ENCODE measurements at places on chromosomes 16 and 17. TPM values are rescaled to one million over a fixed set of nuclear protein-coding genes. Genes with fewer than 3 reads are reported as not detected.

- DNase-seq: no peak
Observed at GRCh38 chr16:67653789-67654402, 6.2 kb downstream of the ACD start.

DNA sequence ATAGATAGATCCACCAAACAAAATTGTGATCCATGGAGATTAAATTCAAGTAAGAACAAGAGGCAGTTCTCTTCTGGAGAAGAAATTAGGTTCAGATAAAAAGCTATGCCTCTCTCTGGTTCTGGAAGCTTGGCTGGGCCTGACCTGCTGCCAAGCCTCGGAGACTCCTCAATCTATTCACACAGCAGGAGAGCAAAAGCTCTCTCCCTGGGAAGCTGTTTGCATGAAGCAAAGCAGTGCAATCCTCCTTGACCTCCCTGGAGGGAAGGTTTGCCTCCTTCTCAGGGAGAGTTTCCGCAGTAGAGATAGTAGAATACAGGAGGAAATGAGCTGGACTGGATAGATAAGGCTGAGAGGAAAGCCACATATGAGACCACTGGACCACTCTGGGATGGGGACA, 78.1 kb upstream of the GNAO1 start:
- DNase-seq: no peak

DNA sequence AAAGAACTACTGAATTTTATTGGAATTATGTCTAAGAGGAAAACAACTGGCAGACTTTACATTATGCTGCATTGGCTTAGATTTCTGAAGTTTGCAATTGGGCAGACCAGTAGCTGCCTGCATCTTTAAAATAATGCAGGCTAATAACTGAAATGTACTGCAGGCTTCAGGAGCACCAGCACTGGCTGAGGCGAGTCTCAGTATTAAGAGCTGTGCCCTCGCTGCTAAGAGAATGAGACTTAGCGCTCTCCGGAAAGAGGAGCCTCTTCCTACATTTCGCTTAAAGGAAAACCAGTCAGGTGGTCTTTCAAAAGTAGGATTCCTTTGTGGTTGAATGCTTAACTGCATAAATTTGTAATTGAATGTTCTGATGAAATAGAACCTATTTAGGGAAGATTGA, 885 bp downstream of the CNTNAP4 start:
- no peak for DNase-seq

DNA sequence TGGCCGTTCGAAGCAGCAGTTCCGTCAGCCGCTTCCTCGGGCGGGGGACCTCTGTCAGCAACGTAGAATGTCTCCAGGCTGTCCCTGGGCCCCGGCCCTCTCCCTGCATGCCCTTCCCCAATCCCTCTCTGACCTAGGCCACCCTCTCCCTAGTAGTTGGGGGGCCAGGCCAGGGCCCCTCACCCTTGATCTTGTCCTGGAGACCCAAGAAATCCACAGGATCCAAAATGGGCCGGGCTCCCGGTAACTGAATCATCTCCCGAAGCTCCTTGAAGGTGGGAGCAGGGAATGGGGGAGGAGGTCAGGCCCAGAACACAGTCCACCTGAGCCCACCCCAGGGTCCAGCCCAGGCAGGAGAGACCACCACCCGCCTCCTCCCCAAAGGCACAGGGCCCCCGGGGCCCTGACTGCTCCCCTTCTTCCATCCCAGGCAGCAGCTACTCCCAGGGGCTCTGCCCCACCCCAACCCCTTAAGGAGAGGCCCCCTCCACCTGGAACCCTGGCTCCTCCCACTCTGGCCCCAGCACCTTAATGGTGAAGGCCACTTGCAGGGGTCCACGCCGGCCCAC, 4.7 kb upstream of the GRIN2C start:
- no peak for DNase-seq

DNA sequence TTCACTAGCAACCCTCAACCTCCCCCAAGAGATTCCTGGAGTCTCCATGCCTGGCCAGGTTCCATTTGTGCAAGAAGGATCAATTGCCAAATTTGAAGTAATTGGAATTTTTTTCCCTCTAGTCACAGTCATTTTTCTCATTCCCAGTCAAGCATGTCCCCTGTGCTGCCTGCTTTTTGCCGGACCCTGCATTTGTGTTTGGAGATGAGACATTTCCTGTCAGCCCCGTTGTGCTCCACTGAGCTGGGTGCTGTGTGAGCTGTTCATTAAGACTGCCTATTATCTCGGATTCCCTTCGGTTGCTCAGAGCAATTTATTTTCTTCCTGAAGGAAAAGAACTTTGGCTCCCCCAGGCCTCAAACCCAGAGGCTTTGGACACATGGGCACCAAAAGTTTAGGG, 201.0 kb upstream of the NLRP1 start:
- no peak for DNase-seq

DNA sequence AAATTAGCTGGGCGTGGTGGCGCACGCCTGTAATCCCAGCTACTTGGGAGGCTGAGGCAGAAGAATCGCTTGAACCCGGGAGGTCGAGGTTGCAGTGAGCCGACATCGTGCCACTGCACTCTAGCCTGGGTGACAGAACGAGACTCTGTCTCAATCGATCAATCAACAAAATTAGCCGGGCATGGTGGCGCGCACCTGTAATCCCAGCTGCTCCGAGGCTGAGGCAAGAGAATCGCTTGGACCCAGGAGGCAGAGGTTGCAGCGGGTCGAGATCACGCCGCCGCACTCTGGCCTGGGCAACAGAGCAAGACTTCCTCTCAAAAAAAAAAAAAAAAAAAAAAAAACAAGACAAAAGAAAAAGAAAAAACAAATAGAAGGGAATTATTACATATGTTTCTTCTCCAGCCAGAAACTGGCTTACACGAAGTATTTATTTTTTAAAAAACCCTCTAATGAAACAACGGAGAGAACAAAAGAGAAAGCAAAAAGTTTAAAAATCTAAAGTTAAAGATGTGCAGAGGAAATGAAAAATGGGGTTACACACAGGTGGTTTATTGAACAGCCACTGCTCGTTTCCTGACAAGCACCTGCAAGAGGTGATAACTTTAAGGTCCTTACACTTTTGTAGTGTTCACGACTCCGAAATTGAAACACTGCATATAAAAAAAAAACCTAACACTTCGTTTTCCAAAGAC, 1.4 kb downstream of the SYNRG start:
- no peak for DNase-seq

DNA sequence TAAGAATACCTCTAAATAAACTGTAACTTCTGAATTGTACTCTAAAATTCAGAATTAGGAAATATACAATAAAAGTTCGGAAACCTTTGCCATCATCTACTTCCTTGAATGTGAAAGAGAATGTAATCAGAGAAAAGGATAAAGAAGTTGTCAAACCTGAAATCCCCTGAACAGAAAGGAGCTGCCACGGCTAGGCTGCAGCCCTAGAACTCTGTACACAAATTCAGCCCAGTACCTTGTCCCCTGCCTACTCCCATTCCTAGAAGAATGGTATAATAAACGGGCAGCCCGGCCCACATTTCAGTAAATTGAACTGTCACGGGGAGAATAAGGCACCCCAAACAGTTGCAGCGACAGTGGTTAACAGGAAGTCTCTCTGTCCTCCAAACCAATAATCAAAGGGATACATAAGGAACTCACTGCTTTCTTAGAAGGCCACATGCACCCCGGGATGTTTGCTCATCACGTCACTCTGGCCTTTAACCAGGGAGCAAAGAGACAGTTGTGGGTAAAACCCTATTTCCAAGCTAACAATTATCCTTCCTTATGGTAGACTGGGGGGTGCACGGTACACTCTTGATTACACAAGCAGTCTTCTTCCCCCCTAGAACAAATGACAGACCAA, 24.3 kb upstream of the RFFL start:
- peak; percentile 48 for DNase-seq

DNA sequence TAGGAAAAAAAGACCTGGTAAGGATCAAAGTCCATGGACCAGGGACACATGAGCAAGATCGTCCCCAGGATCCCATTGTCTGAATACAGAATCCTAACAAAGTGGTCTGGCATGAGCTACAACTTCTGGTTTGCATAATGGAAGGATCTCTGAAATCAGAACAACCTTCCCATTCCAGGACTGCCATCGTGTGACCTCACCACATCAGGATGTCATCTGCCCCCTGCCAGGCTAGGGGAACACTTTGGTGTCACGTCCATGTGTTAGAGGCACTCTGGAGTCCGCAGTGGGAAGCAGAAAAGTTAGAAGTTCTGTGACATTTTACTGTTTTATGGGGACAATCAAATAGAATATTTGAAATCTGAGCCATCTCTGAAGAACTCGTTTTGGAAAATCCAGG, 160.7 kb downstream of the RGS9 start:
- DNase-seq: no peak

GRCh38 chr17:72064606-72065193, 56.1 kb upstream of the SOX9 start:
- no peak for DNase-seq

GRCh38 chr17:16052486-16052885, 52.9 kb downstream of the TTC19 start:
- DNase-seq: no peak

DNA sequence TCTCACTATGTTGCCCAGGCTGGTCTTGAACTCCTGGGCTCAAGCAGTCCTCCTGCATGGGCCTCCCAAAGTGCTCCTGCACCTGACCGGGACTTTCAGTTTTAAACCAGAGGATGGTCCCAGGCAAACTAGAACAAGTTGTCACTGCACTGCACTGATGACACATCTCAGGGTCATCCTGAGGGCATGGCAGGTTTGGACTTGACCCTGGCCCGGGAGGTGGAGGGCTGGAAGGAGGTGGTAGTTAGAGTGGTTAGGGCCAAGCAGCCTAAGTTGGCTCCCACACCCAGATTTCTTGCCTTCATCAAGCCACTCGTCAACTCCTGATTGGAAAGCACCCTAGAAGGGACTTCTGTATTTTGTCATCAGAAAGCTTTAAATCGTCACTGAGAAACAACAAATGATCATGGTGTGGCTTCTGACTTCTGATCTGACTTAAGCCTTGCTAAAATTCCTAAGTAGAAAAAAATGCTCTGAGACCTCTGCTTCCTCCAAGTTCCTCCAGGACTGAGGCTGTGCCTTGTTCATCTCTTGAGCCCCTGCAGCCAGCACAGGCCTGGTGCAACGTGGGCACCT, 43.5 kb downstream of the EMP2 start:
- DNase-seq: no peak

DNA sequence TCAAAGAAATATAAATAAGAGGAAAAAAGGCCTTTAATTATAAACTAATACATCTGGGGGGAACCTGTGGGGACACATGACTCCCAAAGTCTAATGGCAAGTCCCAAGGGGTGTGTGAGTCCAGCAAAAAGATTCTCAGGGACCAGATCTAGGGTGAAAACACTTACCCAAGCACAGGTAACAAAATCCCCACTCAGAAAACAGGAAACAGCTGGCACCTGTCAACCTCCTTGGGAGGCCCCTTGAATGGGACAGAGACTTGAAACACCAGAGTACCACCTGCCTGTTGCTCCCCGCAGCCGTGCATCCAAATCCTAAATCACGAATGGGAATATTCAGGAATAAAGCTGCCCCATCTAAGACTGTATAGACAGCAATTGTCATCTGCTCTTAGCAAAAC, 461.2 kb upstream of the CDH5 start:
- no peak for DNase-seq

- no peak for DNase-seq
Observed at GRCh38 chr17:53134548-53134947, 688.2 kb upstream of the KIF2B start.

GRCh38 chr16:4409081-4409932, 7.1 kb downstream of the CORO7 start:
- DNase-seq: peak; percentile 49

DNA sequence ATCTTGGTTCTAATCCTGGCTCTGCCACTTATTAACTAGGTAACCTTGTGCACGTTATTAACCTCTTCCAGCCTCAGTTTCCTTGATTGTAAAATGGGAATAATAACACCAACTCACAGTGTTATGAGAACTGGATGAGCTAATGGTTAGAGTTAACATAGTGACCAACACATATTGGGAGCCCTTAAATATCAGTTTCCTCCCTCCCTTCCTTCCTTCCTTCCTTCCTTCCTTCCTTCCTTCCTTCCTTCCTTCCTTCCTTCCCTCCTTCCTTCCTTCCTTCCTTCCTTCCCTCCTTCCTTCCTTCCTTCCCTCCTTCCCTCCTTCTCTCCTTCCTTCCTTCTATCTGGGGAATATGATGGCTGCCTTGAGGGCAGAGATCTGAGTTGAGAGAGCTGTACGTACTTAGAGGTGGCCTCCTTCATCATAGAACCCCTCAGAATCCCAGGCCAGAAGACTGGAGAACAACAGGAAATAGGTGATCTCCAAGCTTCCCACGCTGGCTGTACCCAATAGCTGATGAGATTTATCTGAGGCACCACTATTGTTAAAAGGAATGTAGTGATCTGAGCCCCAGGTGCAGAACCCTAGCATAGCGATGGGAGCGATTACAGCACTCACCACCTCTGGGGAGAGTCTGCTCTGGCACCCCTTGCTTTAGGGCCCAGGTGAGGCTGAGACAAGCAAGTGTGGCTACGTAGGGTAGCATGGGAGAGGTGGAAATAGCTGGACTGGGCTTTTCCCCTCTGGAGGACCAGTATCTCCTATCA, 26.2 kb downstream of the CCR7 start:
- DNase-seq: no peak

GRCh38 chr17:10266296-10266876, 68.0 kb upstream of the GAS7 start:
- no peak for DNase-seq

DNA sequence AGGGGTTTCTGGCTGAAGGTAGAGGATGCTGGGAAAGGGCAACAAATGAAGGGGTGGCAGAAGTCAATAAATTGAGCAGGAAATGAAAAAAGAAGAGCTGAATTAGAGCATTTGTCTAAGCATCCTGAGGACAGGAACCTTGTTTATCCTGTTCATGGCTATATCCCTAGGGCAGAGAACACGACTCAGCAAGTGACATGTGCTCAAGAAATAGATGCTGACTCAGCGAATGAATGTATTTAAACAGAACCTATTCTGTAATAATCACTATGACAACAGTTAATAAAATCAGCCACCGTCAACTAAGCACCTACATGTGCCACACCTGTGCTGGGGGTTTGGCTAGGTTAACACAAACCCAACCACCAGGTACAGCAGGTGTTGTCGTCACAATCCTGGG, 80.3 kb downstream of the CDK5R1 start:
- DNase-seq: no peak

DNA sequence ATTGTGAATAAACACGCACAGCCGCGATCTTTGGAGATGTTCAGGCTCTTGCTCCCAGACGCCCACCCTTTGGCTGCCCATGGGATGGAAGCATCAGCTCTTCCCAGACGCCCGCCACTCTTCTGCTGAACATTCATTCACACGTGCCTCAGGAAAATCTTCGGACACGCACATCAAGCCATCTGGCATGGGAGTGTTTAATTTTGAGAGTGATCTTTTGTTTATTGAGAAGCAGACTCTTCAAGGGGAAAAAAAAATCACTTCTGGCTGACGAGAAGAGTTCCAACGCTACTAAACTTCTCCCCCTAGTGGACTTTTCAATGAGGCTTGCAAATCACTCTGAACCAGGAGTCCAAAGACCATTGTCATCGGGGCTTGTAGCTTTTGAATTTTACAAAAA, 62.0 kb upstream of the NUDT7 start:
- no peak for DNase-seq

- DNase-seq: no peak
Observed at GRCh38 chr17:49757151-49757777, 6.7 kb downstream of the FAM117A start.

- DNase-seq: no peak
Observed at GRCh38 chr17:6305613-6306360, 129.1 kb downstream of the AIPL1 start.

GRCh38 chr16:14069818-14070217, 1.3 kb upstream of the MRTFB start:
- no peak for DNase-seq

PLD6 gene
- total RNA-seq: 3.6 TPM

RABEP1 gene
- 14.5 TPM for total RNA-seq

ALG1 gene
- total RNA-seq: 26.0 TPM

TBC1D28 gene
- total RNA-seq: not detected

MT1G gene
- 95.2 TPM for total RNA-seq

KRT34 gene
- not detected for total RNA-seq
